ENCODE measurements at places on chromosomes 7 and 10. TPM values are rescaled to one million over a fixed set of nuclear protein-coding genes. Genes with fewer than 3 reads are reported as not detected.

ZC3HAV1L gene
- 1.1 TPM for total RNA-seq

DNA sequence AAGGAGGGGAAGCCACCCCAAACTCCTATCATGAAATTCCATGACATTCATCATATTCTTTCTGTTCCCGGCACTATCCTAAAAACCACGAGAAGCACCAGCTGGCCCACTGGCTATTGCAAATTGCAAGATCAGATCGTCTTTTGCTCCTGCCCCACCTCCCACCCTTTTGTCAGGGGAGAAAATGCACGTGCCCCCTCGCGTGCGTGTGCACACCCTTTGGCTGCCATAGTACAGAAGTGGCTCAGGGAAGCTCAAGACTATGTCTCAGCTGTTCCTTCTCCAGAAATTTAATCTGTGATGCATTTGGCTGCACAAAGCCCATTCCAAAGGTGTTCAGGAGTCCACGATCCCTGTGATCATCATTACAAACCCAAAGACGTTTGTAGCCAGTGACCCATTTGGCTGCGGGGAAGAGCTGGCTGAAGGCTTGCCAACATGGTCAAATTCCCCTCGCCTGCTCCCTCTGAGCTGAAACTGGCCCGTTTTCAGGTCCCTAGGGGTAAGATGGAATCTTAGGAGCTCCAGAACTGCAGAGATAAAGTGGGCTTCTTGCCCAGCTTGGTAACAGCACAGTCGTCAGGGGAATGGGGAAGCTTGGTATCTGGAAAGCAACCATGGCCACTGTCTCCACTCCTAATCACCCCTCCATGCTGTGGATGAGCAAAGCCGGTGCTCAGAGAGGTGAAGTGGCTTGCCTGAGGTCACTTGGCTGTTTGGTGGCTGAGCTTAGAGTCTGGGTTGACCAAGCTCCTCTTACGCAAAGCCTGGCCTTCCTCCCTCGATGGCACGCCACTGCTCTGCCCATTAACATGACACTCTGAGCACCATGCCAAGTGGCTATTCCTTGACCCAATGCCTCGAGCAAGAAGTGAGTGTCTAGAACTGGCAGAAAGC, 155.4 kb downstream of the NEURL1 start:
- DNase-seq = no peak

GRCh38 chr10:77770868-77771175, 133.2 kb upstream of the KCNMA1 start:
- no peak for DNase-seq

- peak; percentile 70 for DNase-seq
Measured at GRCh38 chr7:4612939-4613841, 68.9 kb upstream of the FOXK1 start.

- DNase-seq = no peak
Measured at GRCh38 chr7:87000344-87000743, 59.1 kb downstream of the ELAPOR2 start.

OR2A1 gene
- not detected for total RNA-seq

GRCh38 chr7:112550468-112551060, 69.8 kb downstream of the LSMEM1 start:
- peak; percentile 55 for DNase-seq

- no peak for DNase-seq
Measured at GRCh38 chr10:76331742-76332141, 900.3 kb downstream of the LRMDA start.

DNA sequence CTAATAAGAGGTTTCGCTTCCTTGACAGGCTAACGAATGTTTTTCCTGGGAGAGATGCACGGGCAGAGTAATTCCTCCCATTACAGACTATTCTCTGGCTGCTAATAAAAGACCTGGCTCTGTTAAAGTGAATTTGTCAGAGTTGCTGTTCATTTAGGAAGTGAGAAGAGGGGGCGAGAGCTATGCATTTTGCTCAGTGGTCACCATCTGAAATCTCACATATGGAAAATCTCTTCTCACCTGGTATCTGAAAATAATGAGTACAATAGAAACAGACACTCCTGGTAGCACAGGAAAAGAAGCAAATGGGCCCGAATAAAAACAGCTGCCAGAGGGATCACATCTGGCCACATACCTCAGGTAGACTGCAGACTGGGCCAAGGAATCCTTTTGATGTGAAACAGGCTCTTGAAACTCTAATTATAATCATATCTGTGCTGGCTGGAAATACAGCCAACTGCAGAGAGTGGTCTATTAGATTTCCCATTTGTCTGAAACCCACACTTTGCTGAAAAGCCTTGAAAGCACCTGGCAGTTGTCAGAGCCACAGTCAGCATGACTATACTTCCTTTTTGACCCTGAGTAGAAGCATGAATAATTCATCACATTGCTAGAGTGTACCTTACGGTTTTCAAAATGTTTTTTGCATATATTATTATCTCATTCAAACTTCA, 33.6 kb downstream of the AOAH start:
- DNase-seq = no peak

GRCh38 chr7:90836937-90837336, 240.8 kb downstream of the CDK14 start:
- no peak for DNase-seq

- DNase-seq = no peak
Measured at GRCh38 chr10:97999066-97999922, 31.1 kb downstream of the CRTAC1 start.

ACTL6B gene
- total RNA-seq = 0.90 TPM

TEX36 gene
- total RNA-seq = not detected

DNA sequence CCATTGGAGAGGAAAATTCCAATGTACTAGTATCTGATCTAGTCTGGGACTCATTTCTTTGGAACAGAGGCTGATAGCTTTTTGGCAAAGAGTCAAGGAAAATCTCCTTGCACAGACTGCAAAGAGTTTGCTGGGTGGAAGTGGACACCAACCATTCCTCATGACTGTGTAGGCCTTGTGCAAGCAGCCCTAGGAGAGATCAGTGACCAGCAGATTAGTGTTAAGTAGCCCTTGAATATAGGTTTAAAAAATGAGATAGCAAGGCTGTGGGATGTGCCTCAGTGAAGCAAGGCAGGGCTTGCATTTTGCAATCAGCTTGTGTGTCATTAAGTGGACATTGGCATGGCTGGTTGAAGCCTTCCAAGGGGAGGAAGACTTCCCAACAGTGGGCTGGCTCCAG, 341.6 kb downstream of the PLXNA4 start:
- DNase-seq = no peak

Data from H7 (cell line).